Stimulated activated CD4-positive, alpha-beta T cell treated with anti-CD3 and anti-CD28 coated beads, TNF-alpha, amount 100 ng/mL, for 48 hours (primary cell): ENCODE measurements at places on chromosomes 2 and 18.
A peak's percentile ranks its signal among the peaks of the same experiment; 100 is the strongest.

DNA sequence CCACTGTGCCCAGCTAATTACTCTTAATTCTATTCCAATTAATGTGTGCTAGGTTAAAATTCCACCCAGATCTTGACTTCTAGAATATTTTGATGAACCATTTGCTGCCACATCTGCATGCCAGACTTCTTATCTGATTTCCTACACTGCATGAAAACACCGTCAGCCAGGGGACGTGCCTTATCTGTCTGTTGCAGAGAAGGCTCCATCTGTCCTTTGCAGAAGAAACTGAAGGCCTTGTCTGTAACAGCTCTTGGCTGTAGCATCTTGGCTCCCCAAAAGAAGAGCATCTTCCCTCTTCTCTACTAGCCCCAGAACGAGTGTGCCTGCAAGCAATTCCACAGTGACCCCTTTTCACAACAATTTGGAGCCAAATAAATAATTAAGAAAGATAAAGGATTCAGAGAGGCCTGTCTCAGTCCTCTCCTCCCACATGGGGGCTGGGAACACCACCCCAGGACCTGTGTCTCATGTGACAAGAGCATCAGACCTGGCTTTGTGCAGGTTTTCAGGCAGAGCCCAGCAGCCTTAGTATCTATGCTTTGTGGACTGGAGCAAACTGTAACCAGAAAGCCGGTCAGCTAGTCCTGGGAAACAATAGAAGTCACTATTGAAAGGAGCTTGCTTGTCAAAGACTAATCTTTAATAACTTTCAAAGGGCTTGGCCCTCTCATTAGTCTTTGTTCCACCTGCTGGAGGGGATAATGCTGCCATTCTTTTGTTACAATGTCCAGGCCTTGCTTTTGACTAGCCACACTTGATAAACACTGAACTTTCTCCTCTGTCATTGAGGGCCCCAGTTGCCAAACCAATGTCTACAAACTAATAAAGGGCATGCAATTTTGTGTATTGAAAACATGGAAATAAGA, 84.0 kb upstream of the NEUROD1 start:
- no peak for DNase-seq

GRCh38 chr18:63817441-63818051, 42.3 kb downstream of the SERPINB7 start:
- no peak for DNase-seq

- DNase-seq, result no peak
Measured at GRCh38 chr2:76019128-76019527, 308.4 kb upstream of the GCFC2 start.

- DNase-seq, result peak; percentile 61
Measured at GRCh38 chr2:29014811-29015421, 33.8 kb downstream of the TOGARAM2 start.

DNA sequence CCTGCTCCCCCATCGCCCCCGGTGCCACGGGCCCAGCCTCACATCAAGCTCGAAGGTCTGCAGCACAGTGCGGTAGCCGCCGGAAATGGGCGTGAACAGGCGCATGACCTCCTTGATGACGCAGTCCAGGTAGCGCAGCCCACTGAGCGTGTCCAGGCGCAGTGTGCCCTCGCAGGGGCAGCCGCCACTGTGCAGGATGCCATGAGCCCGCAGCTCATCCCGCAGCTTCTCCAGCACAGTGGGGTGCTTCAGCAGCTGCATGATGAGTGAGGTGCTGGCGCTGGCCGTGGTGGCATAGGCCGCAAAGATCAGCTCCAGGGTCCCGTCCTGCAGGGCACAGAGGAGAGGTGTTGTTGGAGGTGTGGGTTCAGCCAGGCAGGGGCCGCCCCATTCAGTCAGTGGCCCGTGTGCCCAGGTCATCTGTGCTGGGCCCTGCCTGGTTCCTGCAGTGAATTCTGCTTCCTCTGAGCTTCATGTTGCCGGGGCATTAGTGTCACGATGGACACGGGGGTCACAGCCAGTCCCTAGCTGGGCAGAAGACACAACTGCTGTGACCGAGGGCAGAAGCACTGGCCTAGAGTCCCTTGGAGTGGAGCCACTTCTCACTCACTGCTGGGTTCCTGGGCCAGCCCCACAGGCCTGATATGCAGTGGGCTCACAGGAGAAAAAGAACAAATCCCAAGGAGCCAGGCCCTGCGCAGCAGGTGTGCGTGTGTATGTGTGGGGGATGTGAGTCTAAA, 14.5 kb downstream of the CYP26B1 start:
- no peak for DNase-seq

GRCh38 chr2:583666-584065, 93.5 kb downstream of the TMEM18 start:
- no peak for DNase-seq

DNA sequence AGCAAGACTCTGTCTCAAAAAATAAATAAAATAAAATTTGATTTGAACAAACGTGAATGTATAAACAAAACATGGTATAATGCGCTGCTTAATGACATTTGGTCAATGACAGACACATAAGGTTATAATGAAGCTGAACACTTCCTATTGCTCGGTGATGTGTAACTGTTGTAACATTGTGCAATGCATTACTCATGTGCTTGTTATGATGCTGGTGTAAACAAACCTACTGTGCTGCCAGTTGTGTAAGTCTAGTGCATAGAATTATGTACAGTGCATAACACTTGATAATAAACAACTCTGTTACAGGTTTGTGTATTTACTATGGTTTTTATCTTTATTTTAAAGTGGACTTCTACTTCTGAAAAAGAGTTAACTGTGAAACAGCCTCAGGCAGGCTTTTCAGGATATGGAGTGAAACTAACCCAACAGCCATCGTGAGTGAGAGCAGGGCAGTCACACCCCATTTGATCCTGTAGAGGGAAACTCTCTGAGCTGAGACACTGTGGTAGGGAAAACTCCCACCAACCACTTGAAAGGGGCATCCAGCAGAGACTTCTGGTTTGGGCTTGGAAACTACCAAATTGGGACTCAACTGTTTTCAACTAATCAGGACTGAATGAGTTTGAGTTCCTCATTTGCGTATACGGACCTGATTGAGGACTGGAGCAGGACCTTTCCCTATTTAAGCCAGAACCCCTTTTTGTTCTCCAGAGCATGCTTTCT, 8.7 kb upstream of the RPRD1A start:
- no peak for DNase-seq
